ENCODE measurements at places on chromosomes 3 and 15.

- H3K36me3 ChIP-seq = no peaks in the 10 kb centered on the region
Measured at GRCh38 chr3:123781571-123782275, 102.4 kb downstream of the MYLK start.

DNA sequence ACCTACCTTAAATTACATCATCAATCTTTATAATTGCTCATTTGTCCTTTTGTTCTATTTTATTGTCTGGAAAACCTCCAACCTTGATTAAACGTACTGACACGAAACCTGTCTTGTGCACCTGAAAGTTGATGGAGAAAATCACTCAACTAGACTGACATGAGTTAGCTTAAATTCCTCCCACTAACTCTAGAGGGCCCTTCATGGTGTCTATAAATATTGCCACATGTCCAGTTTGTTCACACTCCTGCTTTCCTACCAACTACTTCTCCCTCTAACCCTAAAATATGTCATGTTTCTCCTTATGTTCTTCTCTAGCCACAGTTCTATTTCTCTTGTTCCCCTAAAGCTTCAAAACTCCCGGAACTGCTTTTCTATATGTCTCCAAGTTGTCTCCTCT lies 59.8 kb upstream of the SGO1 start:
- H3K27me3 ChIP-seq = no peaks in the 10 kb centered on the region
- no peaks in the 10 kb centered on the region for H3K4me1 ChIP-seq
- no peaks in the 10 kb centered on the region for H3K36me3 ChIP-seq
- no peak overlapping the region for H3K4me3 ChIP-seq
- no peak overlapping the region for H3K27ac ChIP-seq

- no peaks in the 10 kb centered on the region for H3K36me3 ChIP-seq
- DNase-seq = no peak
- H3K27me3 ChIP-seq = no peaks in the 10 kb centered on the region
- no peaks in the 10 kb centered on the region for H3K4me1 ChIP-seq
- H3K27ac ChIP-seq = no peak overlapping the region
Measured at GRCh38 chr3:194814878-194815357, 129.2 kb downstream of the FAM43A start.

- no peak for DNase-seq
- no peaks in the 10 kb centered on the region for H3K27me3 ChIP-seq
- no peaks in the 10 kb centered on the region for H3K4me1 ChIP-seq
- H3K27ac ChIP-seq = no peak overlapping the region
- no peak overlapping the region for H3K4me3 ChIP-seq
- H3K36me3 ChIP-seq = no peaks in the 10 kb centered on the region
Measured at GRCh38 chr3:71487418-71487817, 96.1 kb downstream of the FOXP1 start.

DNA sequence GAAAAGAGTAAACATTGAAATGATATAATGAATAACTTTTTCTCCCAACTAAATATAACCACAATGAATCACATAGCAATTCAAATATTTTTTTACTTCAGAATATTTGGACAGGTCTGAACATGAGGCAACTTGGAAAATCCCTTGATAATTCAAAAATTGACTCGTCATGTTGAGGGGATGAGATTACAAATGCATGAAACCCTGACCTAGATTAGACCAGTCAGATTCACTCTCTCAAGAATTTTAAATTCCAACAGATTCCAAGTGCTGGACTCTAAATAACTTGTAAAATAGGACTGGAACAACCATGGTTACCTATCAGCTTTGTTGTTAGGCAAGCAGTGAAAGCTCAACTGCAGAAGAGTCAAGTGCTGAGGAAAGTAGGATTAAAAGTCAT lies 317.5 kb downstream of the GBE1 start:
- no peaks in the 10 kb centered on the region for H3K27me3 ChIP-seq
- no peak overlapping the region for H3K4me3 ChIP-seq
- no peaks in the 10 kb centered on the region for H3K4me1 ChIP-seq
- no peak overlapping the region for H3K27ac ChIP-seq

- H3K27me3 ChIP-seq = no peaks in the 10 kb centered on the region
- no peak overlapping the region for H3K4me3 ChIP-seq
- no peak for DNase-seq
- H3K4me1 ChIP-seq = no peaks in the 10 kb centered on the region
- no peaks in the 10 kb centered on the region for H3K36me3 ChIP-seq
Measured at GRCh38 chr3:188488801-188489200, 334.8 kb downstream of the LPP start.

DNA sequence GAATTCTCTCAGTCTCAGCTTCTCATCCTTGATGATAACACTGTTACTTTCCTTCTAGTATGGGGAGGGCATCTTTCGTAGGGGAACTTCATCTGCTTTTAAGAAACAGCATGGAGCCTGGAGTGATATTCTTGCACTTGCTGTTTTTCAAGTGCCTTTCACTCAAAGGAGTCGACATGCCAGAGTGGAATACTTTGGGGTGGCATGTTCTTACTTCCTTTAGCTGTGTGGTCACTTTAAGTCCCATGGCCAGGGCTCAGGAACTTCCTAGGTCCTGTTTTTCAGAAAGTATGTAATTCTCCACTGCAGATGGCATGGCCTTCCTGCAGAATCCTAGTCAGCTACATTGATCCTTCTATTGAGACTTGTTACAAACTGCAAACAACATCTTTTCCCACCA lies 28.1 kb upstream of the CDCP1 start:
- peaks cover 17% of the 10 kb centered on the region for H3K4me1 ChIP-seq
- H3K27me3 ChIP-seq = no peaks in the 10 kb centered on the region
- no peaks in the 10 kb centered on the region for H3K36me3 ChIP-seq
- no peak overlapping the region for H3K27ac ChIP-seq

DNA sequence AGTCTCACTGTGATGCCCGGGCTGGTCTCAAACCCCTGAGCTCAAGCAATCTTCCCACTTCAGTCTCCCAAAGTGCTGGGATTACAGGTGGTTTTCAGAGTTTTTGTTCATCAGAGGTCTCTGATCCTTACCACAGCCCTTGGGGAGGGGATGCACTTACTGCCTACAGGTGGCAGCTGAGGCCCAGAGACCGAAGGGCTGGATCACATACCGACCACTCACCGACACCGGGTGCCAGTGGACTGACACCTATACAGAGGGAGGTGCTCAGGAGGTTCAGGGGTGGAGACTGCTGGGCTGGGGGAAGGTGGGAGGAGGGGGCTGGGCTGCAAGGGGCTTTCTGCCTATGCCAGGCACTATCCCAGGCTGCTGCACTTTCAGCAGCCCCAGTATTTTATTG lies 19.5 kb downstream of the DUSP7 start:
- H3K4me1 ChIP-seq = peaks cover 35% of the 10 kb centered on the region
- no peak overlapping the region for H3K27ac ChIP-seq
- no peaks in the 10 kb centered on the region for H3K27me3 ChIP-seq
- no peak for DNase-seq
